ENCODE measurements at places on chromosomes 12 and 14.
A peak's percentile ranks its signal among the peaks of the same experiment; 100 is the strongest.

DNA sequence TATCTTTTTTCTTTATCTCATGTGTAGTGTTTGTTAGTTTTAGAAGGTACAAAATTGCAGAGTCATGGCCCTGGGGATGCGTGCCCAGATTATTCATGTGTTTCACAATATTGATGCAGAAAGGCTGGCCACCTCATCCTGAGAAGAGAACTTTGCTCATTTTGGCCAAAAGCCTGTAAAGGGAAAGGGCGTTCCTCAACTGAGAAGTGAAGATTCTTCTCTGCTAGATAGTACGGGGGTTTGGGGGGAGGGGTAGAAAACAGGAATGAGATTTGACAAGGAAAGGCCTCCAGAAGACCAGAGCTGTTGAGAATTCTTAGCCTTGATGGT, 1.7 kb downstream of the MGST1 start:
- DNase-seq = peak; percentile 85

DNA sequence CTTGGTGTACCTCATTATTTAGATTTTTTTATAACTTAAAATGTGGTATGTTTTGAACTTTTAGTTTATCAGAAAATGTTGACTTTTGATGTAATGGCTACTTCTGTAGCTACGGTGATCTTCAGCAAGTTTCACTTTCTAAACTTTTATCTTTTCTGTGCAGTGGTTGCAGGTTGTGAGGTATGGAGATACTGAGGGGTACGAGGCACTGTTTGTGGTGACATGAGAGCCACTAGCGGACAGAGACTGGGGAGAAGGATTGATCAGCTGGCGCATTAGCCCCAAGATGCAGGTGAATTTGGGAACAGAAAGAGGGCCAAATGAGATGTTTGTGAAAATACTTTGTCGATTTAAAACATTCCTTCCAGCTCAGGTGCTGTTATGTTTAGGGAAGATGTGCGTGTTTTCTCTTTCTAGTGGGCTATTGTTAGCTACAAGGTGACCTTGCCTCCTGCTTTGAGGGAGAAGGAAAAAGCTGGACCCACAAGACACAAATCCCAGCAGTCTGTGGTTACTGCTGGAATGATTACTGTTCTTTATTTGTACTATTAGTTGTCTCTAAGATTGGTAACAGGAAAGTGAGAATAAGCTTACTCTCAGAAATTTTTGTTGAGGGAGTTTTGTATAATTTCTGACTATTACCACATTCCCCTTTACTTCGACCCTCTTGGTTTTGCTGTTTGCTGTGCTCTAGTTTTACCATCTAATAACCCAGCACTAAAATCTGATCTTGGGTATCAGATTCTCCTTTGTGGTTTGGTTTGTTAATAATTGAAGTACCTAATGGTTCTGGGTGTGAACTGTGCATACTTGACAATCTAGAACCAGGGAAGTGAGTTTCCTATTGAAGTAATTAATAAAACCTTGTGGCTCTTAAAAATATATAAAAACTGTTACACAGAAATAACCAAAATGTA, 61.7 kb downstream of the FBXO34 start:
- DNase-seq = no peak

- no peak for DNase-seq
Observed at GRCh38 chr12:117912756-117913155, 56.0 kb downstream of the KSR2 start.

DNA sequence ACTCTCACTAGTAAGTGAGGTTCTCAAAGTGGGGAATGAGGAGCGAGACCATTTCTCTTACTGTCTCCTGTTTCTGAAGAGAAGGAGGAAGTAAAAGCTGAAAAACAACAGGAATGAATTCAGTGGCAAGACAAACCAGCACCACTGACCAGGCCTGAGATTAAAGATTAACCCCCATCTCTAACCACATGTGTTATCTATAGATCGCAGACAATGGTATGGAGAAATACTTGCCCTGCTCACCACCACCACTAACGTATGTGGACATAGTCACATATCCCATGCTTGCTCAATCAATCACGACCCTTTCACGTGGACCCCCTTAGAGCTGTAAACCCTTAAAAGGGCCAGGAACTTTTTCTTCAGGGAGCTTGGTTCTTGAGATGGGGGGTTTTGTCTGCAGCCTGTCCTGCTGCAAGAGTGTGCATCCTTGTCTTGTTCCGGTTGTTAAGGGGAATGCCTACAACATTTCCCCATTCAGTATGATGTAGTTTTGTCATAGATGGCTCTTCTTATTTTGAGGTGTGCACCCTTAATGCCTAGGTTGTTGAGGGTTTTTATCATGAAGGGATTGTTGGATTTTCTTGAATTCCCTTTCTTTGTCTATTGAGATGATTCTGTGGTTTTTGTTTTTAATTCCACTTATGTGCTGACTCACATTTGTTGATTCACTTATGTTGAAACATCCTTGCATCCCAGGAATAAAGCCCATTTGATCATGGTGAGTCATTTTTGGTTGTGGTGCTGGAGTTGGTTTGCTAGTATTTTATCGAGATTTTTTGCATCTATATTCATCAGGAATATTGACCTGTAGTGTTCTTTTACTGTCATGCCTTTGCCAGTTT, 698.8 kb upstream of the LMO3 start:
- peak; percentile 89 for DNase-seq

GRCh38 chr12:49961993-49962764, 507 bp downstream of the AQP5 start:
- no peak for DNase-seq

DNA sequence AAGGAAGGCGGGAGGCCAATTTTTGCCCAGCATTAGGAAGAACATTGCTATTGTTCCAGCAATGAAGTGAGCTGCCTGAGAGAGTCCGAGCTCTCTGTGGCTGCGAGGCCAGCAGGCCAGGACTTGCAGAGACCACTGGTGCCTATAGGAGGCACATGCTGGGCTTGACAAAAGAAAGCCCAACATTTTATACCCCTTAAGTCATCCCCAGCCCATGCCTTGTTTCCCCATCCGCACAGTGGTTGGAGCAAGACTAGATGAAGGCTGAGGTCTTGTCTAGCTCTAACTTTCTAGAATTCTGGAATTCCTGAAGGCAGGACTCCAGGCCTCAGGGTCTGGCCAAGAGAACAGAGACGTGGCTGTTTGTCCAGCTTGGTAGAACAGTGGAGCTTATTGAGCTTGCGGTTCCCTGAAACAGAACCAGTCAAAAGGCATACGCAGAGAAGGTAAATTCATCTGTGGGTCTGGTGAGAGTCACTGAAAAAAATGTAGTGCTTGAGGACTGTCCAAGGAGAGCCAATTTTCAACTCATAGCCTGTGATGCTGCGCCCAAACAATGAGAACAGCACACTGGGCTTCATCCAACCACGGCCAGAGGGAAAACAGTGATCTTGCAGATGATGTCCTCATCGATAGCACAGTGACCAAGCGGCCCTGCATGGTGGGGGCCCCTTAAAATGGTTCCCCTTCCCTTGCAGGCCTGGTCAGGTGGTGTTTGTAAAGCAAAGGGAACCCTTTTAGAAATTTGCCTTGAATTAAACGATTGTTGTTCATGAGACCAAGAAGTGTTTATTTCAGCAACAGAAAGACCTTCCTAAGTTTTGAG, 27.1 kb upstream of the COL2A1 start:
- no peak for DNase-seq

DNA sequence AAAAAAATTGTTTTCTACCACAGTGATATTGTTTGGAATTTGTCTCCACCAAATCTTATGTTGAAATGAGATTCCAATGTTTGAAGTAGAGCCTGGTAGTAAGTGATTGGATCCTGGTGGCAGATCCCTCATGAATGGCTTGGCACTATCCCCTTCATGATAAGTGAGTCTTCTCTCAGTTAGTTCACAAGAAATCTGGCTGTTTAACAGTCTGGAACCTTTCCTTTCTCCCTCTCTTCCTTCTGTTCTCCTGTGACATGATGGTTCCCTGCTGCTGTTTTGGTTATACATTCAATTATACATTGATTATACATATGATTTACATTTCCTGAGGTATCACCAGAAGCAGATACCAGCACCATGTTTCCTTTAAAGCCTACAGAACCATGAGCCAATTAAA, 442.2 kb downstream of the SLC6A15 start:
- DNase-seq = no peak

- DNase-seq = no peak
Observed at GRCh38 chr12:89486264-89486663, 38.3 kb downstream of the GALNT4 start.

DNA sequence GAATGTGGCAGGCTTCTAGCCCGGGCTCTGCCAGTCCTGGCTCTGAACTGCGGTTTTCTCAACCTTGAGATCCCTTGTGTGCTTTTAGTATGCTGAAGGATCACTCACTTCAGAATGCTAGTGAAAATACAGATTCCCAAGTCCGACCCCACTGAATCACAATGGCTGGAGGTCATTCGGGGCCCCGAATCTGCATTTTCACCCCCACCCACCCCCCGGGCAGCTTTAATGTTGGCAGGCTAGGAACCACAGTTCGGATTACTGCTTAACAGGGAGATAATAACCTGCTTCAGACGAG, 573 bp upstream of the SUSD6 start:
- DNase-seq = peak; percentile 36

DNA sequence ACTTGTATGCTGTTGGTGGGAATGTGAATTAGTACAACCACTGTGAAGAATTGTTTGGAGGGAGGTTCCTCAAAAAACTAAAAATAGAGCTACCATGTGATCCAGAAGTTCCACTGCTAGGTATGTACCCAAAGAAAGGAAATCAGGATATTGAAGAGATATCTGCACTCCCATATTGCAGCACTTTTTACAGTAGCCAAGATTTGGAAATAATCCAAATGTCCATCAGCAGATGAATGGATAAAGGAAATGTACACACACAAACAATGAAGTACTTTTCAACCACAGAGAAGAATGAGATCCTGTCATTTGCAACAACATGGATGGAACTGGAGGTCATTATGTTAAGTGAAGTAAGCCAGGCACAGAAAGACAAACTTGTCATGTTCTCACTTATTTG, 25.9 kb downstream of the TIGAR start:
- DNase-seq = no peak

DNA sequence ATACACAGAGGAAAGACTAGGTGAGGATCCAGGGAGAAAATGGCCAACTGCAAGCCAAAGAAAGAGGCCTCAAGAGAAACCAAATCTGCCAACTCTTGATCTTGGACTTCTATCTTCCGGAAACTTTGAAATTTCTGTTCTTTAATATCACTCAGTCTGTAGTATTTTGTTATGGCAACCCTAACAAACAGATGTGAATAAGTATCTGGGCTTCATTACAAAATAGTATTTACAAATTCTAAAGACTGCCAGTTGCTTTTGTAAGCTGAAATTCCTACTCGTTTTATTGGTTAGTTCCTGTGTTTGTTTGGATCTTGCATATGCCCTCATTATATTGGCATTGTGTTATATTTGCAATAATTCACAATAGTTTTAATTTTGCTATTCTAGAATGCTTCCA, 143.2 kb upstream of the USP15 start:
- DNase-seq = no peak

DNA sequence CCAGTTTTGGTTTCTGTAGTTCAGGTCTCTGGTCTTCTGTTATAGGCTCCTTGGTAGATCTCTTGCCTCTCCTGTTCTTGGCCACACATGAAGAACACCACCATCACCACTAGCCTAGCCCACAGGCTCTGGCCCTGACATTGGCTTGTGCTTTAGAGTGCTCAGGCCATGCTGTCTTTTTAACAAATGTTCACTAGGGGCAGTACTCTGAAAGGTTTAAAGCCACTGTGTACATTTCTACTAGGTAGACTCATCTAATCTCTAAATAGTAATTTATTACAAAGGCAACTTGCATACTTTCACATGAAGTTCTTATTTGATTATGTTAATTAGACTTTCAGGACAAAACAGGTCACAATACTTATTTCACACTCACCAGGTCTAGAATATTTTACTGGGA, 38.3 kb downstream of the PDE6H start:
- peak; percentile 24 for DNase-seq

GRCh38 chr14:62691647-62692489, 353.4 kb downstream of the KCNH5 start:
- peak; percentile 75 for DNase-seq

DNA sequence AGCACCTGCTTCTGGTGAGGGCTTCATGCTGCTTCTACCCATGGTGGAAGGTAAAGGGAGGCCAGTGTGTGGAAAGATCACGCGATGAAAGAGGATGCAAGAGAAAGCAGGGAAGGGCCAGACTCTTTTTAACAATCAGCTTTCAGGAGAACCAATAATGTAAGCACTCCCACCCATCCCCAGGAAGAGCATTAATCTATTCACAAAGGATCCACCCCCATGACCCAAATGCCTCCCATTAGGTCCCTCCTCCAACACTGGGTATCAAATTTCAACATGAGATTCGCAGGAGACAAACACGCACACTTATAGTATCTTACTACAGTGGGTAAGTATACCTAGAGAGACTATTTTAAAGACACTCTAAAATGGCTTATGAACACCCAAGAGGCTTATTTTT, 80.5 kb upstream of the TMCC3 start:
- DNase-seq = no peak

DNA sequence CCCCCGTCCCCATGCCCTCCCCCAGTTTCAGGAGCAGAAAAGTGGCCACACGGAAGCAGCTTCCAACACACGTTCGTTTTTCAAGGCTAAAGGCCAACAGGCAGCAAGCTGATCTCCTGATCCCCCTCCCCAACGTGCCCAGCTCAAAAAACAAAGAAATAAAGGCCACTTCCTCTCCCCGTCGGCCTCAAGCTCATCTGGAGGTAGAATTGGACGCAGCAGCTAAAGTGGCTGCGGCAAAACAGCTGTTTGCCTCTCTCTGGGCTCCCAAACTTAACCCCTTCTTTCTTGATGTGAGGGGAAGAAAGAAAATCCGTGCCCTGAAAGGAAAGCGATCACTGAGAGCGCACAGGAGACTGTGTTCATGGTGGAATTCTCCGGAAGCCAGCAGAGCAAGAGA, 66.3 kb downstream of the SCARB1 start:
- no peak for DNase-seq

DNA sequence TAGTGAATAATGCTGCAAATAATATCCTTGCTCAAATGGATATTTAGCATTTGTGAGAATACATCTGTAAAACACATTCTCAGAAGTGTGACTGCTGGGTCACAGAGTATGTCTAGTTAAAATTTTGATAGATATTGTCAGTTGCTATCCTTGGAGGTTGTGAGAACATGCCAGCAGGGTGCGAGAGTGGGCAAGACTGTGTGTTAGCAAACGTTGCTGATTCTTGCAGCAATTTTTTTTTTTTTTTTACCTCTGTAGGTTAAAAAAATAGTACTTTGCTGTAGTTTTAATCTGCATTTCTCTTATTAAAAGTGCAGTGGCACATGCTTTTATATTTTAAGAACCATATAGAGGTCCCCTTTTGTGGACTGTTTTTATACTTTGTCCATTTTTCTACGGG, 4.5 kb upstream of the NYNRIN start:
- no peak for DNase-seq

- no peak for DNase-seq
Observed at GRCh38 chr14:32018391-32019092, 58.6 kb upstream of the ARHGAP5 start.

DNA sequence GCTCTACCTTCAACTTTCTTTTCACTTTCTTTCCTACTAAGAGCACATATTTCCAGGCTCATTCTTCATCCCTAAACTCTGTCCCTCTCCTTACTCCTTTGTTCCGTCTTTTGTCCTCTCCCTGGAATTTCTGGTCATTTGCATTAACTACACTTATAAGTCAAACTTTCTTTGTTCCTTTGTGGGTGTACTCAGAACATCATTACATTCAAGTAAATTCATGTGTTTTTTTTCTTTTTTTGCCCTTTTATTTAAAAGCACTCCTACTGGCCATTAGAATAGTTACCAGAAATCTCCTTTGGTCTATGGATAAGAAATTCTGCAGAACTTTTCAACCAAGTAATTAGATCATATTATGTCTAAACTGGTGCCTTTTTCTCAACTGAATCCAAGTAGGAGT, 802.6 kb downstream of the DIO2 start:
- DNase-seq = no peak

GRCh38 chr12:127389923-127390322, 877.0 kb upstream of the TMEM132C start:
- DNase-seq = peak; percentile 74

All from ELR (cell line).